H4 (cell line): ENCODE measurements at places on chromosomes 5 and 9.

GRCh38 chr5:135705941-135706466 is 127.2 kb upstream of the CXCL14 start:
- DNase-seq, result no peak

- DNase-seq, result no peak
These were observed 113.0 kb downstream of the FRMD3 start for GRCh38 chr9:83425240-83425639.

DNA sequence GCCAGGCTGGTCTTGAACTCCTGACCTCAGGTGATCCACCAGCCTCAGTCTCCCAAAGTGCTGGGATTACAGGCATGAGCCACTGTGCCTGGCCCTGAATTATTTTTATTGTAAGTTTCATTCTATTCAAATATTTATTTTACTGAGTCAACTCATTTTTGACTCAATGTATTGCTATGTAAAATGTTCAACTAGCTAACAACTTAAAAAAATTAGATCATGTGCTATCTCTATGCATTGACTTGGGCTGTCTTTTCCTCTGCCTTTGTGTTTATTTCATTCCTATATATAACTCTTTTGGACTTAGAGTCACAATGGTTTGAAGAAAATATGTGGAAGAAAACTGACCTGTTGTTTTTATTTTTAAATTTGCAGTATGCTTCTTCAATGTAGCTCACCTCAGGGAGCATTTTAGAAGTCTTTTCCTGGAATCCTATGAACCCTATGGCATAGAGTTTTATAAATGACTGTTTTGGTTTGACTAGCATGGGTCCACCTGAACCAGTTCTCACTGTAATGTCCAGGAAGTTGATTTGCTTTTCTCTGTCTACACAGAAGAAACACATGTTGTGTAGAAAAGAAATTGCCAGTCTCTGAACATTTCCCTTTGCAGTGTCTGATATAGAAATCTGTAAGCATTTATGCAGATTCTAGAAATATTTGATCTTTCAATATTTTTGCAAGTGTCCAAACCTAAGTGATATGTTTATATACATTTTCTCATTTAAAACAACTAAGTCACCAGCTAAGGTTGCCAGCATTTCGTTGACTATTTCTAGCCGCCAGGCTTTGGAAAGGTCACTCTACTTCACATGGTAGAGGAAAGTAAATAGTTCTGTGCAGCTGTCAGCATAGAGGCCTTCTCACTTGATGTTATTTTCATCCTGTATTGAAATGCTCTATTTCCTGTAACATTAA is 138.8 kb downstream of the PCSK1 start:
- DNase-seq, result no peak

GRCh38 chr9:4177970-4178758 is 121.7 kb downstream of the GLIS3 start:
- no peak for DNase-seq

GRCh38 chr5:5422819-5423515 is 490 bp downstream of the ICE1 start:
- no peak for DNase-seq

- DNase-seq, result no peak
These were observed 215.1 kb downstream of the CD180 start for GRCh38 chr5:66981266-66982055.
